ENCODE measurements at places on chromosomes 2 and 18.

GRCh38 chr18:26864658-26865057, 849 bp downstream of the AQP4 start:
- no peak for DNase-seq

- peak; percentile 36 for DNase-seq
Measured at GRCh38 chr2:223101340-223102039, 49.5 kb downstream of the KCNE4 start.

- no peak for DNase-seq
Measured at GRCh38 chr18:2939317-2939716, 73.6 kb downstream of the LPIN2 start.

DNA sequence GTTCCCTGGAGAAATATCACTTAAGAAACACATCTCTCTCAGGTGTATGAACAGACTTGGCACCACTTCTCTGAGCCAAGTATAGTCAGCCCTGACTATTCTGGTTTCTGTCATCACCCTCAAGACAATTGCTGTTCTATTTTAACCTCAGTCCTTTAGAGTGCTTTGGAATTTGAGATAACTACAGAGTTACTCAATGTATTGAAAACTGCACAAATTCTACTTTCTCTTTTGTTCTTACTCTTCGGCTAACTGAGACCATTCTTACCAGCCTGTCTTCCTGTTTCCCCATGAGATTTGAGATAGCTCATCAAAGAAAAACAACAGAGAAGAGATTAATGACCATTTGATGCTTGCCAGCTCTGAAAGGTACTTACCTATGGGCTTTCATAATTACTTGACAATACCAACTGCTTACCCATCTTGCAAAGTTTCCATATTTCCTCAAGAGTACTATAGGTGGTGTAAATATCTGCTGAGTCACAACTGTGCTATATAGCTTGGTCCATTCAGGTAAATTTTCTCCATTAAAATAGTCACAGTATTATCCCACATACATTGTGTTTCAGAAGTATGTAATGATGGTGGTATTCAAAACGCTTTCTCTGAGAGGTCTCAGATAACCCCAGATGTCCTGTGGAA, 467.5 kb upstream of the CHST9 start:
- DNase-seq = no peak

DNA sequence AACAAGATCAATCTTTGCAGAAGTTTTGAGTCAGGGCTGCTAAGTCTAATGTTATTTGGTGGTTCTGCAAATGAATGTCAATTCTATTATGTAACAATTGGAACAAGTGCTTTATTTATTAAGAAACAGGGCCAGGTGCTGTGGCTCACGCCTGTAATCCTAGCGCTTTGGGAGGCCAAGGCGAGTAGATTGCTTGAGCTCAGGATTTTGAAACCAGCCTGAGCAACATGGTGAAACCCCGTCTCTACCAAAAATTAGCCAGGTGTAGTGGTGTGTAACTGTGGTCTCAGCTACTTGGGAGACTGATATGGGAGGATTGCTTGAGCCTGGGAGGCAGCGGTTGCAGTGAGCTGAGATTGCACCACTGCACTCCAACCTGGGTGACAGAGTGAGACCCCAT, 13.2 kb upstream of the RNF103 start:
- no peak for DNase-seq

DNA sequence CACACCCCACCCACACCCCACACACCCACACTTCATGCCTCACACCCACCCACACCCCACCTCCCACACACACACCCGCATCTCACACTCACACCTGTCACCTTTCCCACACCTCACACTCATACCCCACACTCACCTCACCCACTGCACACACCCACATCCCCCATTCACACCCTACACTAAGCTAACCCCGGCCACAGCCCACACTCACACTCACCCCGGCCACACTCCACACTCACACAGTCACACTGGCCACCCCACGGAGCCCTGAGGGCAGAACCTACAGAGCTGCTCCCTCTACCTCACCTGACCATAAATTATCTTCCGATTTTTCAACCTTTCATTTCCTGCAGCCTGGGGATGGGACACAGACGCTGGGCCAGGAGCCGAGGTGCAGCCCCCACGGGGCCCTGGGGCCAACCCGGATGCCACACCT, 241.3 kb downstream of the HDAC4 start:
- no peak for DNase-seq

GRCh38 chr18:67428805-67429204, 87.7 kb downstream of the DSEL start:
- DNase-seq = no peak

DNA sequence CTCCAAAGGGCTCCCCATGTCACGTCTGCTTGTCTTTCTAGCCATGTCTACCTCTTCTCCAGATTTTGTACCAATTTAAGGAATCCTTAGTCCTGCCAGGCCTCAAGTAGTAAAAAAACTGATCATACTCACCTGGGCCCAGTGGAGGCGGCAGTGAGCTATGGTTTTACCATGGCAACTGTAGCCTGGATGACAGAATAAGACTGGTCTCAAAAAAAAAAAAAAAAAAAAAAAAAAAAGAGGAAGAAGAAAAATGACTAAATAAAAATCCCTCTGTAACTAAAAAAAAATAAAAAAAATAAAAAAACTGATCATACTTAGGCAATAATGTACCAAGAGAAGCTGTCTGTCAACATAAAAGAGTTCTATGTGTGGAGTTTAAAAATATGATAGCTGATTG, 221.6 kb downstream of the NR4A2 start:
- DNase-seq = no peak

GRCh38 chr2:218980735-218981389, 4.1 kb downstream of the FEV start:
- no peak for DNase-seq

GRCh38 chr2:227783404-227784138, 30.1 kb upstream of the CCL20 start:
- DNase-seq = no peak

DNA sequence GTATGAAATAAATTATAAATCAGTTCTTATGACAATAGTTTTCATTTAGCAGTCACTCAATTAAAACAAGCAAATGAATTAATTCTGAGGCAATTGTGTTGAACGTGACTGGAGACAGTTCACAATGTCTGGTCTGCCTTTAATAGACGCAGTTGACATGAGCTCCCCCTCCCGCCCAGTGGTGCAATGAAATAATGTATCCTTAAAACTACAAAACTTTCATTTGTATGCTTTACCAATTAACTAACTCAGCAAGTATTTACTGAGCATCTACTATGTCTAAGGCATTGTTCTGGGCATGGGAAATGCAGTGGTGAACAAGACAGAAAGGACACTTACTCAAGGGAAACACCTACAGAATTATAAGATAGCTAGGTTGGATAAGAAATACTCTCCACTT, 3.5 kb upstream of the DSC2 start:
- no peak for DNase-seq

- DNase-seq = peak; percentile 44
Measured at GRCh38 chr2:32484937-32485336, 128.1 kb downstream of the BIRC6 start.

- DNase-seq = no peak
Measured at GRCh38 chr2:75333646-75334045, 134.3 kb upstream of the TACR1 start.

DNA sequence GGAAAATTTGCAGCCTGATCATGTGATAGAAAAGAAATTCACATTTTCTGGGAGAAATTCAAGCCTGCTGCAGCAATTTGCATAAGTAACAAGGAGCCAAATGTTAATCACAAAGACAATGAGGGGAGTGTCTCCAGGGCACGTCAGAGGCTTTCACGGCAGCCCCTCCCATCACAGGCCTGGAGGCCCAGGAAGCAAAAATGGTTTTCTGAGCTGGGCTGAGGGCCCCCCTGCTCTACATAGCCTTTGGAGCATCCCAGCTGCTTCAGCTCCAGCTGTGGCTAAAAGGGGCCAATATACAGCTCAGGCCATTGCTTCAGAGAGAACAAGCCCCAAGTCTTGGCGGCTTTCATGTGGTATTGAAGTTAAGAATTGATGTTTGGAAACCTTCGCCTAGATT, 445.3 kb upstream of the ZEB2 start:
- DNase-seq = no peak

GRCh38 chr2:230863442-230864121, 1.2 kb upstream of the ITM2C start:
- DNase-seq = no peak

DNA sequence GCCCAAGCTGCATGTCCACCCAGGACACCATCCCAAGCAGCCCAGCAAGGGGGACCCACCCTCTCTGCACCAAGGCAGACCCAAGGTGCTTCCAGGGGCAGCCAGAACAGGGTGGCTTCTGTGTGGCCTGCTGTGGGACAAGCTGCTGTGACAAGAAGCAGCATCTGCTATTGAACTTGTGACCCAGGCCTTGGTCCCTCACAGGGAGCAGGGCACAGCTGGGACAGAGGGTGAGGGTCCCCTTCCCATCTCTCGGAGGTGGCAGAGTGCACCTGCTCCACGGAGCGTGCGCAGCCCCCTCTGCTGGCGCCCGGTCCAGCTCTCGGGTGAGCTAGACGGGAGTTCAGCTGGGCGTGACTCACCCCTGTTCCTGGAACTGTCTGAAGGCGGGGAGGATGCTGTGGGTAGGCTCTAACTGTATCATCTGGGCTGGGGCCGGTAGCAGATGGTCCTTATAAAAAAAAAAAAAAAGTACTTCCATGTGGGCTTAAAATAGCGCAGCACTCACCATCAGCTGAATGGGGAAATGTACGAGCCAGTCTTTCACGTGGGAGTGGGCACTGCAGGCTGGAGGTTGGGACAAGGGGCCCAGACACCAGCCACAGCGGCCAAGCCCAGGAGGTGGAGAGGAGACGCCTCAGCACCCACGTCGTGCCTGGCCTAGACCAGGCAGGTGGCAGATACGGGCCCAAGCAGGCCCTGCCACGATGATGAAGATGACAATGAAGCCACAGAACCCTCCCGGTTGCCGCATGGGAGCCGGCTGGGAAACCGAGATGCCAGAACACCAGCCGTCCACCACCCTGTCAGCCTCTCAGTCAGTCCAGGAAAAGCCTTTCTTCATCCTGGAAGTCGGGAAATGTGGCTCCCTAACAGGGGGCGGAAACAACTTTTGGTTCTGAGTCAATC, 136.8 kb upstream of the ID2 start:
- DNase-seq = peak; percentile 85

DNA sequence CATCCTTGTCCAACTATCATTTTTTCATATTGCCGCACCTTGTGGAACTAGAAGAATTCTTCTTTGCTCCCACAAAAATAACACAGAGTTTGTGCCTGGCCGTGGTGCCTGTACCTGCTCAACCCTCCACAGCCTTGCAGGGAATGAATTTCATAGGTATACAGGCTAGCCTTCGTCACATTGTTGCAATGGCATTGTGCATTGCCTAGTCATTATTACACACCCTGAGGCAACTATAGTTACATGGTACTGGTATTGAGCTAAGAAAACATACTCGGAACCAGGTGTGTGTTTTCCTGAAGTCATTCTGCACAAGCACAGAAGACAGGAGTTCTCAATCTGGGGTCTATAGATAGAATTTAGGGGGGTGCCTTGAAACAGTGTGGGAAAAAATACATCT, 188.0 kb upstream of the CTAGE1 start:
- DNase-seq = no peak

- DNase-seq = no peak
Measured at GRCh38 chr2:45885171-45885621, 233.7 kb downstream of the PRKCE start.

DNA sequence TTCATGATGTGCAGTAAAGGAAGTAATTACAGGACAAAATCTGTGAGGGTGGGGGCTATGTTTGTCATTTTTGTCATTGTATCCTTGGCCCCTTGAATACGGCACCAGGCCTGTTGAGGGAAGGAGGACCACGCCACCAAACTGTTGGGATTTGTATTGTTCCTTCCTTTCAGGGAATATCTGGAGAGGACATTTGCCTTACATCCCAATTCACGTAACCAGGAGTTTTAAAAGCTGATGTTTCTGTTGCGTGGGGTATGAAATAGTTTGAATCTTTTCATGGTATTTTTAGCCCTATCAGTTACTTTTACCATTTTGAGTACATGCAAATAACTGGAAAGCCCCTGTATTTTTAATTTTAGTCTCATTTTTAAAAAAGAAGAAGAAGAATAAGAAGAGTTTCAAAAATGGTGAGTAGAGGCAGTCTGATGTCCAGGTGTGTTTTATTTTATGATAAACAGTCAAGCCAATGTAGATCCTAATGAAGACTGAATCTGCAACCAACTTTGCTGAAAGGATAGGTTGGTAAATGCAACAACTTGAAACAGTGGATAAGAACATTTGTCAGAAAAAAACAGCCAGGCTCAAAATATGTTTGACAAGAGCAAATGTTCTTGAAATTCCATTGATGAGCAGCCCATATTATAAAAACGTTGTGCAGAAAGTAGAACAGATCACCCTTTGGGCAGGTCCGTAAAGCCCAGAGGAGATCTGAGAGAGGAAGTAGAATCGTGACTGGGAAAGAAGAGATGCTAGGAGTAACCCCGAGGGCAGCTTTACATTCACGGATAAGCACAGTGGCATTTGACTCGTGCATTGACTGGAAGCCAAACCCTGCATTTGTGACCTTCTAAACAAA, 54.5 kb downstream of the RASGRP3 start:
- DNase-seq = no peak

GRCh38 chr18:61967252-61967891, 74.6 kb upstream of the RNF152 start:
- DNase-seq = no peak

DNA sequence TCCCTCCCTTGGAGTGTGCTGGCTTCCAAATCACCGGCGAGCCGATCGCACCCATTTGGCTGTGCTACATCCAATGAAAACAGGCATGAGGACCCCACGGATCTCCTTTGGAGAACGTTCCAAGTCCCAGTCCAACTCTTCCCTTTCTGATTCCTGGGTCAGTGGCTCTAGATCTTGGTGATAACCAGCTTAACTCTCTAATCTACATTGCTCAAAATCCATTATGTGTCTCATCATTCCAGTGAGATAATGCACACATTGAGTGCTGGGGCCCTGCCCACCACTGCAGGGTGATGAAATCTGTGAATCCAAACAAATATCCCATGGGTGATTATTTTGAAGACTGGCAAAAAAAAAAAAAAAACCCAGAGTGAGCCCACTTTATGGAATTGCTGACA, 232.7 kb upstream of the COPS8 start:
- DNase-seq = no peak

- DNase-seq = no peak
Measured at GRCh38 chr2:42194428-42194827, 25.3 kb downstream of the EML4 start.

DNA sequence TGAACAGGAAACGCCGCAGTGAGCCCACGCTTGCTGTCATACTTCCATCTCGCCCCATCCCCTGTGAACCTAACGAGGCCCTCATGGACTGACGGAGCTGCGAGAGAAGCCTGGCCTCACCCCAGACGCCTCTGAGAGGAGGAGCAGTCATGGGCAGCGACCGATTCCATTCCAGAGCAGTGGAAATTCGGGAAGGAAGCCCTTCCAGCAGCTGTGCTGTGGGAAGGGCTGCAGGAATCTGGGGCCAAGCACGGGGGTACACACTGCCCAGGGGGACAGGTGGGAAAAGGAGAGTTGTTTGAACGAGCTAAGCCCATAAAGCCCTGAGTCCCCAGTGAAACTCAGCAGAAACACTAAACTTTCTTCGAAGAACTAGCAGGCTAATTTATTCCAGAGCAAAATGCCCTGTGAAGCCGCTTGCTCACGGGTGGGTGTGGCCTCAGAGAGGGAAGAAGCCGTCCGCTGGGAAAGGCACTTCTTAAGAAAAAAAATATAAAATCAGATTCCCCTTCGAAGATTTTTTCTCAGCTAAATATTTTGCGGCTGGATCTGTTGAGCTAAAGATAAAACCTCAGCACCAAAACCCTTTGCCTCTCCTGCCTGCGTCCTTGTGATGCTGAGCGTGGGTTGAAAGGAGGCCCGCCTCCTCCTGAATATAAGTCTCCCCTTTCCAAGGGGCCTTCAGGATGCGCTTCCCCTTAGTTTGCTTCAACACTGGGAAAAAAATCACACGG, 38.2 kb downstream of the ANKMY1 start:
- DNase-seq = no peak

Data from HTR-8/SVneo (cell line).